ENCODE measurements at places on chromosomes 2 and 18. TPM values are rescaled to one million over a fixed set of nuclear protein-coding genes. Genes with fewer than 3 reads are reported as not detected.
A peak's percentile ranks its signal among the peaks of the same experiment; 100 is the strongest.

GRCh38 chr2:230895536-230896345, 29.3 kb downstream of the GPR55 start:
- no peak for DNase-seq

GRCh38 chr2:174020926-174021662, 55.9 kb upstream of the SP3 start:
- no peak for DNase-seq

GRCh38 chr2:54630858-54631497, 92.5 kb upstream of the EML6 start:
- DNase-seq = no peak

GRCh38 chr2:28318023-28318422, 74.6 kb upstream of the FOSL2 start:
- DNase-seq = no peak

DNA sequence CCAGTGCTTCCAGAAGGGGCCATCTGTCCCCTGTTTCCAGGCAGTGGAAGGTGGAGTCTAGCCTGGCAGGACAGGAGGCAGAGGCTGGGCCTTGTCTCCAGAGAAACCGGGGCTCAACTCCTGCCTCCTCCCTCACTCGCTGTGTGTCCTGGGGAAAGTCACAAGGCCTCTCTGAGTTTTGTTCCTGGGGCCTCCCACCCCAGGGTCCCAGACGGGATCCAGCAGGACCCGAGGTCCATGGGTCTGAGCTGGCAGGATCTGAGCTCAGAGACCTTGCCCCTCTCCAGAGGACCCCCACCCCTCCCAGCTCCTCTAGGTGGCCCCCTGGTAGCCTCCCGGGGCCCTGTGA, 72.2 kb upstream of the TAF1B start:
- no peak for DNase-seq

- DNase-seq = no peak
Measured at GRCh38 chr2:157087373-157088002, 170.0 kb upstream of the GALNT5 start.

- no peak for DNase-seq
Measured at GRCh38 chr2:173854840-173855239, 110.3 kb downstream of the SP3 start.

GRCh38 chr2:9800975-9801726, 42.1 kb upstream of the TAF1B start:
- DNase-seq = peak; percentile 23

DNA sequence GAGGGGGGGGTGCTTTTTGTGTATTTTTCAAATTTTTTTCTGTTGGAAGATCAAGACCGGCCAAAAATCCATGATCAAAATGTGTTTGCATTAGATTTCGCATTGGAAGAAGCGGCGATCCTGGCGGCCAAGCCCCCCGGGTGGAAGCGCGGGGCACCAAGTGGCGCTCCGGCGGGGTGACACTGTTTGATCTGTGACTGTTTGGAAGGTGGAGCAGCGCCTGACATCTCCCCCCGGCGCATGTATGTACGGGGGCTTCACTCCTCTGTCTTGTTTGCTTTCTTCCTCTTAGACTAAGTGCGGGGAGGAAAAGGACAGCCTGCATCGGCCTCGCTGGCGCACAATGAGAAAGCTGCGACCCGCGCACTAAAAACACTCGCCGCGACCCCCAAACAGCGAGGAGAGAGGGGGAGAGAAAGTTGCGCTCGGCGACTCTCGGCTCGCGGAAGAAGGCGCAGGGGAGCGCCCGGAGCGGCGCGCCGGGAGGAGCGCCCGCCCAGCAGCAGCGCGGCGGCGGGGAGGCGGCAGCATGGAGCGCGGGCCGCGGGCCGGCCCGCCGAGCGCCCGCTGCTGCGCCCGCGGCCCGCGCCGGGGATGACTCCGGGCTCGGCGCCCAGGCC, 515 bp downstream of the TSHZ1 start:
- peak; percentile 10 for DNase-seq

GRCh38 chr2:66683599-66683998, 248.7 kb downstream of the MEIS1 start:
- DNase-seq = no peak

DNA sequence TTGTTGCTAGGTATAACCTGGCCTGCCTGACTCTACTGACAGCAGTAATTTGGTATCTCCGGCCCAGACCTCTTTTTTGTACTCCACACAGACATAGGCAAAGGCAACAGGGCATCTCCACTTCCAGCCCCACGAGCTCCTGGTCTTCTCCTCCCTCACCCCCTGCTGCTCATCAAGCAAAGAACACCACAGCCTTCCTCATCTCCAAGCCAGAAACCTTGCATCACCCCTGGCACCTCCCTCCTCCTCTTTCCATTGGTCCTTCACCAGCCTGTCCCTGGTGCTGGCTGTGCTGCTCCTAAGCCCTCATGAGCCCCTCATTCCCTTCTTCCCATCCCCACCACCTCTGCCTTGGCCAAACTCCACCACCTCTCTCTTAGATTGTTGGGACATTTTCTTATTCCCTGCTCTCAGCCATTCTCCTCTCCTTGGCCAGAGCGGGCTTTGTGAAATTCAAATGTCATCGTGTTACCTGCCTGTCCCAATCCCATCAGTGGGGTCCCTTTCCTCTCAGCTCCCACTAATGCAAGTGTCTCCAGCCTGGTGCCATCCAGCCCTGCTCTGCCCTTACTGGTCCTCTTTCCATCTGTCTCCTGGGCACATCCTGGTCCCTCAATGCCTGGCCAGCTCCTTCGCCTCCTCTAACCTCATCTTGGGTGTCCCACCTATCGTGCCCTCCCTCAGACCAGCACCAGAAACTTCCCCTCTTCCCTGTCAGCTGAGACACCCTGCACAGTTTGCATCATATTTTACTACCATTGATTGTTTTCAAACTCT, 77.4 kb downstream of the INHBB start:
- DNase-seq = no peak

DNA sequence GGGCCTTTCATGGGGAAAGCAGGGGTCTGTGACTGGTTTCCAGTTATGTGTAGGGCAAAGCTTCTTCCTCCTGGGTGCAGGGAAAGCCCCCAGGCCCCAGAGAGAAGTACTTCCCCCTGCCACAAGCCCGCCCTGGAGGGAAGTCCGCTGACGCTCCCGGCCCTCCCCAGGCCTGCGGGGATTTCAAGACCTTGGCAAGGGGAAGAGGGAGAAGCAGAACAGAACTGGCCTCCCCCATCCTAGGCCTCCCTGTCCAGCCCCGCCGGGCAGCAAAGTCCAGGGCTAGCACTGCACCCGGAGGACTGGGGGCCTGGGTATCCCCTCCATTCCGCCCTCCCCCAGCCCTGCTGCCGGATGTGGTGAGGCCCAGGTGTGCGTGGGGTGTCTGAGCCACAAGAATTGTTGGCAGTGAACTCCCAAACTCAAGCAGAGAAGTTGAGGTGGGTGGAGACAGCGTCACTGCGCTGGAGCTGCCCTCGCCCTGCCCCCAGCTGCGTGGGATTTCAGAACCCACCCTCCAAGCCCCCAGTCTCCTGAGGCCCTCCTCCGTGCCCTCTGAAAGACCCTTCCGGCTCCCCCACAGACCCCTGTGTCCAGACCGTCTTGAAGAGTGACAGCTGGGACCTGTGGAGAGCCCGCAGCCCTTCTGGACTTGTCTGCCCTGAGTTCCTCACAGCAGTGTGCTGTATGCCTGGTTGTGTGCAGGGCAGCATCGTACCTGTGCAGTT, 1.1 kb upstream of the DUSP2 start:
- DNase-seq = peak; percentile 82

DNA sequence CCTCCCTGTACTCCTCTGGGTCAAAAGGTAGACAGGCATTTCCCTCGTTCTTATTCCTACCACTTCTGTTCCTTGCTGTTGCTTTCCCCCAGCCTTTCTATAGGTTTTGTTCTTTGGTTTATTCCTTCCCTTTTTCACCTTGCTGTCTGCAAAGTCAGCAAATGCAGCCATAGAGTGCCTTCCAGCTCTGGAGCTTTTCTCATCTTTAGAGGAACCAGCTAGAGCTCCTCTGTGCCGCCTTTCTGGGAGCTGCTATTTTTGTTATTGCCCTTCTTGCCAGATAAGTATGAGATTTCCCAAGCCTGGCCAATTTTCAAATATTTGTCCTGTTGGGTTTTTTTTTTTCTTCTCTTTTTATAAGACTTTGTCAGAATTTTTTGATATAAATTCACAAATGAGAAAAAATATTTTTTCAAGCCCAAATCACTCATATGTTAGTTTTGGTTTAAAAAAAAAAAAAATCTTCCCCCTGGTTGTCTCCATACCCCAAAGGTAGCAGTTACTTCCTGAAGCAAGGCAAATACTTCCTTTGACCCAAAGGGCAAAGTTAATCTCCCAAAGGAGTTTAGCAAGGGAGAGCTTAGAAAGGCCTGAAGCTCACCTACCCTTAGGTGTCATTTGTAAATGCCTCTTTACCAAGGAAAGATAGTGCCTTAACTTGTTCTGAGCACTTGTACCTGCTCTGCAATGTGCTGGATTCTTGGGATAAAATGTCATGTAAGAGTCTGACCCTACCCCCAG, 5.1 kb upstream of the TTC27 start:
- DNase-seq = no peak

DNA sequence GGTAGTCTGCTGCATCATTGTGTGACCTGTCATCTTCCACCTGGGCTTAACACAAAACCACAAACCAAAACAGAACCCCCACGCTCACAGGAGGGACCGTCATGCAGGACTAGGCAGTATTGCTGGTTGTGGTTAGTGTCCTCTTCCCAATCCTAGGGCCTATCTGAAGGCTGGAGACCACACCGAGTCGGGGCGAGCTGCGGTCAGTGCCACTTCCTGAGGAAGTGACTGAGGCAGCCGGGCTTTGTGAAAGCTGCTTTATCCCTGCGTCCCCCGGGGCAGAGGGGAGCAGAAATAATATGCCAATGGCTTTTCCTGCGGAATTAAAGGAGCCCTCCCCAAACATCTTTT, 22.9 kb downstream of the ZNF532 start:
- peak; percentile 25 for DNase-seq

GRCh38 chr2:5977477-5977876, 285.3 kb downstream of the SOX11 start:
- DNase-seq = no peak

- DNase-seq = no peak
Measured at GRCh38 chr2:183105402-183106134, 18.7 kb upstream of the NUP35 start.

DNA sequence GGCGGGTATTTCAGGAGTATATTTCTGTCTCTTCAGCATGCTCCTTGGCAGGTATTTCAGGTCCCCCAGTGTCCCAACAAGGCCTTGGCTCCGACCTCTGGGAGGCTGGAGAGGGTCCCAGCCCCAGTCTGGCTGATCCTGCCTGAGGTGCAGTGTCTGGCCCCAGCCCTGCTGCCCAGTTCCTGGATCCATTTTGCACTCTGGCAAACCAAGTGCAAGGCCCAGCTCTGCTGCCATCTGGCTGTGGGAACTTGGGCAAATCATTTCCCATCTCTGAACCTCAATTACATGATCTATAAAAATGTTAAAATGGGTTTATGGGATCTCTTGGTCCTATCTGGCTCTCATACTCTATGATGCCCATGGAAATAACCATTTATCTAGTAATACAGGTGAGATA, 63.6 kb downstream of the ZBTB7C start:
- no peak for DNase-seq

DNA sequence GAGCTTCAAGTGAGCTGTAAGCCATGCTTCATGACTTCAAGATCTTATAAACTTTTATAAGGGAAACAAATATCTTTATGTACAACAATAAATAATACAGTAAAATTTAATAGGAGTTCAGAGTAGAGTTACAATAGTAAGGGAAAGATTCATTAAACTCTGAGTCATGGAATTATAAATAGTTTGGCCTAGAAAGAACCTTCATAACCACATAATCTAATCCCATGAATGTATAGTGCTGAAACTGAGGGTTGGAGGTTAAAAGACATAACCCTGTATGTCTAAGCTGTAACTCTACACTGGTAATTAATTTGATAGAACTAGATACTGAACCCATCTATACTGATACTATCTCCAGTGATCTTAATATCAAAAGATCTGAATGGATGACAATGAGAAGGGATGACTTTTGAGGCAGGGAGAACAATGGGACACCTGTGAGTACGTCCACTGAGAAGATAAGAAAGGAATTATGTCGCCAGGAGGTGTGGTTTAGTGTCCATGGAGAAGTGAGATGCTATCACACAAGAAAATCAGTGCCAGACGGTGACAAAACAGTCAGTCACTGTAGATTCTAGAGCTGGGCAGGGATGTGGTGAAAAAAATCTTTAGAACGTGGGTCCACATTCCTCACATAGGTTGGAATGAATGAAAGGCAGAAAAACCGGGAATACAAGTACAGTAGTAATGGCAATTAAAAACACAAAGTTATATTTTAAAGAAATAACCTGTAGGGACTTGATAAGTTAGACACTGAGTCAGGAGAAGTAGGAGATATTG, 1.1 kb downstream of the IL1F10 start:
- DNase-seq = no peak

DNA sequence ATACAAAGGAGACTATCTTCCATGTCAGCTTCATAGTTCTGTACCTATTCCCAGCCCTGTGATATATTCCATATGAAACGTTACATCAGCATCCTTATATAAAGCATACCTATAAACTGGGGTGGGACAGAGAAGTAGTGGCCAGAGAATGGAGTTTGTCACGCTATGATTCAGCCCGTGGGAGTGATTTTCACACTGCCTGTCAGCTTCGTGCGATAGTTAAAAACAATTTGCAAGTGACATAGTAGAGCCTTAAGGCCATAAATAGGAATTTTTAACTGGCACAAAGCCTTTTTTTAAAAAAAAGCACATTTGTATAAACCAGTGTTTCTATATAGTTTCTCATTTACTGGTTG, 30.2 kb downstream of the PKP4 start:
- DNase-seq = no peak

- DNase-seq = no peak
Measured at GRCh38 chr2:105712166-105712915, 32.4 kb upstream of the NCK2 start.

GRCh38 chr2:219473511-219473910, 25.2 kb upstream of the GMPPA start:
- no peak for DNase-seq

- DNase-seq = no peak
Measured at GRCh38 chr2:20457661-20458630, 11.1 kb downstream of the RHOB start.

DNA sequence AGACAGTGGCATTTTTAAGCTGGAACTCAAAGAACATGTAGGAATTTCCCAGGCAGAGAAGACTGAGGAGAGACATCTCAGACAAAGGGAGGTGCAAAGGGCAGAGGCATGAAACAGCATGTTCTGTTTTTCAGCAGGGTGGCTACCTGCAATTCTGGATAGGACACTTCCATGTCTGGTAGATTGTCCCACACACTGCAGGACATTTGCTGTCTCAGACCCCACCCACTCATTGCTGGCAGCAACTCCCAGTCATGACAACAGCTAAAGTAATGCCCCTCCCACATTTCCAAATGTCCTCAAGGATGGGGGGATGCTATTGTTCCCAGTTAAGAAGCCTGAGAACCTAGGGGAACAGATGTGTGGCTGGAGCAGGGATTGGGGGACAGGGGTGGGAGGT, 40.8 kb downstream of the ANKRD44 start:
- DNase-seq = no peak

The SERPINB12 gene
- total RNA-seq = not detected

The IL36A gene
- not detected for total RNA-seq

The DHRS9 gene
- not detected for total RNA-seq

The PDK1 gene
- total RNA-seq = 53.0 TPM

The CFAP65 gene
- total RNA-seq = not detected

The HES6 gene
- 1.5 TPM for total RNA-seq

The HOXD12 gene
- total RNA-seq = not detected

The GPR55 gene
- 24.4 TPM for total RNA-seq

The NFATC1 gene
- total RNA-seq = 64.7 TPM

The SPC25 gene
- 0.96 TPM for total RNA-seq

The MERTK gene
- total RNA-seq = 0.20 TPM

The M1AP gene
- total RNA-seq = not detected

The POTEI gene
- not detected for total RNA-seq

The EVA1A gene
- not detected for total RNA-seq

The VAPA gene
- 163 TPM for total RNA-seq

Measured in CD4-positive, CD25-positive, alpha-beta regulatory T cell (primary cell).